ENCODE measurements at places on chromosomes 11 and 22.
A peak's percentile ranks its signal among the peaks of the same experiment; 100 is the strongest.

DNA sequence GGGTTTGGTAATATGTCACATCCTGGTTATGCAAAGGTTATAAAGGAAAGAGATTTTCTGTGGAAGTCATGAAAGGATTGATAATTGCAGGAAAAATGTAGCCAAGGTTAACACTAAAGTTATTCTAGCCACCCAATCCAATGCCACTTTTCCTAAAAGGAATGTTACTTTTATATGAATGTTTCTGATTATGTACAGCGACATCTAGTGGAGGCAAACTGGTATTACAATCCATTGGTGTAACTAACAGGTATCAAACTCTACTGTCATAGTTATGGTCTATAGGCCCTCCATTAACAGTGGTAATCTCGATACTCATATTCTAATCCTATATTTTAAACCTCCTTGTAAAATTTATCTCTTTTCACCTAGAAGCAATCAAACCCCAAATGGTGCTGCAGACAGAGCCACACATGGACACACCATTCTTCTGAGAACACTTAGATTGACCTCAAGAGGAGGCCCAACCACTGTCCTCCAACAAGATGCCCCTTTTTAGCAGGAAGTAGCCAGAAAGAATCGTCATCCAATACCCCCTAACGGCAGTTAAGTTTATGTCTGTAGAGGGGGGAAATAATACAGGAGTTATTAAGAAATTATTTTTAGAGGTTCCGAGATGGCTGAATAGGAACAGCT, 74.9 kb upstream of the RAG2 start:
- peak; percentile 42 for DNase-seq

- DNase-seq, result no peak
Observed at GRCh38 chr22:43883719-43884415, 7.9 kb downstream of the PNPLA5 start.

DNA sequence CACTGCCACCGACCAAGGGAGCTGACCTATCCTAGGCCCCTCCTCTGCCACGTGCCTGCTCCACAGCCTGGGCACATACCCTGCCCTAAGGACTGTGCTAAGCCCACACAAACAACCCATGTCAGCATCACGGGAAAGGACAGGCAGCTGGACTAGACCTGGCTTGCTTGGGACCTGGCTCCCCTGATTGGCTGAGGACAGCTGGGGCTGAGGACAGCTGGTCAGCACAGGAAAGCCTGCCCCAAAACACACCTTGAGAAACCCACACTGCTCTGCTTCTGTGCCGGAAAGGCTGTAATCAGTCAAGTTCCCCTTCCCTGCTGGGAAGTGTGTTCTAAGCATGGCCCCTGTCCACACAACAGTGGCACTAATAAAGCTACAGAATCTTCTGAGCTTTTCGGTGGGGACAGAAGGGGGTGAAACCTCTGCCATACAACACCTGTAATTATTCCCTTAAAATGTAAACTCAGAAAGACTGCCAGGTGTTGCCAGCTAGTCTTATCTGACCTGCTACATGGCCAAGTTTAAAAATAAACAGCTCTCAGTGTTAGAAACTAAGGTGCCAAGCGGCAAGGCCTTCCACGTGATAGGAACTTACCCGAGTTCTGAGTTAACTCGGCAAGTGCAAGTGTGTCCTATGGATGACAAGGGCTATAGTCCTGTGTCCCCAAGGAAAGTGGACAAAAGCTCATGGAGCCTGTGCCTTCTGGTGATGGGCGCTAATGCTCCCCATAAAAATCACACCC, 35.7 kb upstream of the ARFGAP3 start:
- DNase-seq, result peak; percentile 13

GRCh38 chr11:33543823-33544222, 156.8 kb downstream of the C11orf91 start:
- DNase-seq, result no peak

GRCh38 chr11:83682611-83682973, 396.4 kb upstream of the CCDC90B start:
- DNase-seq, result no peak

GRCh38 chr11:129208863-129209262, 16.7 kb upstream of the ARHGAP32 start:
- DNase-seq, result no peak

- DNase-seq, result no peak
Observed at GRCh38 chr22:29080106-29080975, 7.5 kb downstream of the KREMEN1 start.

GRCh38 chr22:48577014-48577690, 1250.5 kb downstream of the BRD1 start:
- no peak for DNase-seq

DNA sequence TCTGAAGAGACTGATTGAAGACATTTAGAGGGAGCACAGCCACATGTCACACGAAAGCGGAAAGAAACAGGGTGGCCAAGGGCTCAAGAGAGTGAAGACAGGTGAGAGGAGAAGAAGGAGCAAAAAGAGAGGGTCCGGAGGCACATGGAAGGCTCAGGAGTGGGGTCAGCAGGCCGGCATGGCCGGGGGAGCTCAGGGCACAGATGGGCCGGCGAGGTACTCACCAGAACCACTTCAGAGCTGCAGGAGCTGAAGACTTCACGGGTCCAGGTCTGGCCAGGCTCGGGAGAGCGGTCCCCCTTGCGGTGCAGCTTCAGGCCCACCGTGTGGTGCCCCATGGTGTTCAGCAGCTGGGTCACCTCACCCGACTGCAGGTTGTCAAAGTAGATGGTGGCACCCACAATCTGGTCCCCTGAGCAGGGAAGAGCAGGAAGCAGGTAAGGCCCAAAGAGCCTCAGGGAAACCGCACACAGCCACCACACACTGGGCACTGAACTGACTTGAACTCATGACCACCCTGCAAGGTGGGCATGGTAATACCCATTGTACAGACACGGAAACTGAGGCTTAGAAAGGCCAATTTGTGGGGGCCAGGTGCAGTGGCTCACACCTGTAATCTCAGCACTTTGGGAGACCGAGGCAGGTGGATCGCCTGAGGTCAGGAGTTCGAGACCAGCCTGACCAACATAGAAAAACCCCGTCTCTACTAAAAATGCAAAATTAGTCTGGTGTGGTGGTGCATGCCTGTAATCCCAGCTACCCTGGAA, 11.6 kb downstream of the AHNAK start:
- no peak for DNase-seq

- DNase-seq, result no peak
Observed at GRCh38 chr11:8242118-8242475, 21.6 kb downstream of the LMO1 start.

GRCh38 chr11:898540-899190, 11.9 kb downstream of the CHID1 start:
- no peak for DNase-seq

DNA sequence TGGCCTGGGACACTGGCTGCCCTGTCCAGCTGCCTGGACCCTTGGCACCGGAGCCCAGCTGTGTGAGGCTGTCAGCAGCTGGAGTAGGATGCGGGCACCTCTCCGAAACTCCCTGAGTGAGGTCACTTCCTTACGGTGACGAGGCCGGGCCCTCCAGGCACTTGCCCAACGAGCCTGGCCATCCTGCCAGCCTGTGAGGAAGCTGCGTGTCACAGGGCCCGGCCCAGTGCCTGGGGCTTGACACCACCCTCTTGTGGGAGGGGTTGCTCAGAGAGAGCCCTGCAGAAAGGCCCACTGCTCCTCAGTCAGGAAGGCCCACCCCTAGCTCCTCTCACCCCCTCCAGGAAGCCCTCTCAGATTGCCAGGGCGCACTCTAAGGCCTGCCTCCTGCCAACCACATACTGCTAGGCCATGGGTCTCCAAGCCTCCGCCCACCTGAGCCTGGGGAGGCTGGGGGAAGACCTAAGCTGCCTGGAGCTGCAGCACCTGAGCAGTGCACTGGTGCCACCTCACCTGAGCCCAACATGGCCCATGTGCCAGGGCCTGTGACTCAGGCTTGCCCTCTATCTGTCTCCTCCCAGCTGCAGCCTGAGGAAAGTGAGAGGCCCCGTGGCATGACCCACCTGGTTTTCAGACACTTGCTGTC, 4.3 kb upstream of the PHLDA2 start:
- DNase-seq, result peak; percentile 86

DNA sequence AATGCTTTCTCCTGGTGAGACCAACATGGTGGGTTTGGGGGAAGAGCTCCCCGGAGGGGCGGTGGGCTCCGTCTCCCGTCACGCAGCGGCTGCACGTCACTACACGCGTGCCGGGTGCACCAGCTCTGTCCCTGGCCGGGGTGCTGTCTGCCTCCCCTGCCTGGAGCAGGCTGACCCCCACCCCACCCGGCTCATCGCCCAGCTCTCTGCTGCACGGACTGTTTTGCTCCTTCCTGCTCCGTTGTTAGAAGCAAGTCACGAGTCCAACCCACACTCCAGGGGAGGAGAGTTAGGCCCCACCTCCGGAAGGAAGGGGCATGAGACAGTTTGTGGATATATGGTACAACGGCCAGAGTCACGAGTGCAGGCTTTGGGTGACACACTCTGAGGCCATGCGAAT, 364.9 kb downstream of the BRD1 start:
- DNase-seq, result peak; percentile 28

- no peak for DNase-seq
Observed at GRCh38 chr11:125073616-125074483, 10.7 kb downstream of the SLC37A2 start.

- no peak for DNase-seq
Observed at GRCh38 chr11:7486781-7487140, 1.5 kb downstream of the OLFML1 start.

GRCh38 chr11:123194337-123195187, 486 bp downstream of the CLMP start:
- DNase-seq, result no peak

- no peak for DNase-seq
Observed at GRCh38 chr11:129861702-129862522, 33.5 kb downstream of the NFRKB start.

GRCh38 chr22:19463491-19464469, 15.2 kb downstream of the UFD1 start:
- DNase-seq, result no peak

All from CD4-positive, alpha-beta T cell treated with Interleukin-1 beta for 1 hour (primary cell).